ENCODE measurements at places on chromosomes 7 and 10.

DNA sequence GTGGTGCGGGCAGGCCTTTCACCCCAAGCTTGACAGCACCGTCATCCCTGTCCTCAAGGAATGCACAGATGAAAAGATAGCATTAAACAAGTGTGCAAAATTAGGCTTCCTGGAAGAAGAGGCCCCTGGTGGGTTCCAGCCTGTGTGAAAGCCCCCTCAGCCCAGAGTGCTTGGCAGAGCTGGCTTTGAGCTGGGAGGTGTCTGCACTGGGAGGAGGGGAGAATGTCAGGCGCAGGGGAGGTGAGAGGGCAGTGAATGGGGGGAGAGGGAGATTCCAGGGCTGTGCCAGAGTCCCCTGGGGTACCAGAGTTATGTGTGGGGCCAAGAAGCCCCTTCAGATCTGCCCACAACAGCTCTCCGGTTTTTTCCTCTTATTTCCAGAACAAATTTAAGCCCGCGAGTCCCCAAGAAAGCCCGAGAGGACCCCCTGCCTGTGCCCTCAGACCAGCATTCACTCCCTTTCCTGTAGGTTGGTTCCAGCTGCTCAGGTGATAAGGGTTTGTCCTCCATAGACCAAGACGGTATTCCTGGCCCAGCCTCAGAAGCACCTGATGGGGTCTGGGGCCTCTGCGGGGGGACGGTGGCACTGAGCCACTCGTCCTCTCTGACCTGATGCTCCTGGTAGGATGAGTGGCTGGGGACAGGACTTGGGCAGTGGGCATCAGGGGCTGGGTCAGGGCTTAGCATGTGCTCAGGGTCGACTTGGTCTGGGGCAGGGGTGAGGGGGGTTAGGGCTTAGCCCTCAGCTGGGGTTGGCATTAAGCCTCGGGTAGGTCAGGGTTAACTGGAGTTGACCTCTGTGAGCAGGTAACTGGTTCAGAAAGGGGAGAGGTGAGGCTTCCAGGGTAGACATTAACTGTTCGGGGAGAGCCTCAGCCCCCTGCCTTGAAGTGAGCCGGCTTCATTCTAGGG is 43.4 kb downstream of the ADCYAP1R1 start:
- DNase-seq = no peak

DNA sequence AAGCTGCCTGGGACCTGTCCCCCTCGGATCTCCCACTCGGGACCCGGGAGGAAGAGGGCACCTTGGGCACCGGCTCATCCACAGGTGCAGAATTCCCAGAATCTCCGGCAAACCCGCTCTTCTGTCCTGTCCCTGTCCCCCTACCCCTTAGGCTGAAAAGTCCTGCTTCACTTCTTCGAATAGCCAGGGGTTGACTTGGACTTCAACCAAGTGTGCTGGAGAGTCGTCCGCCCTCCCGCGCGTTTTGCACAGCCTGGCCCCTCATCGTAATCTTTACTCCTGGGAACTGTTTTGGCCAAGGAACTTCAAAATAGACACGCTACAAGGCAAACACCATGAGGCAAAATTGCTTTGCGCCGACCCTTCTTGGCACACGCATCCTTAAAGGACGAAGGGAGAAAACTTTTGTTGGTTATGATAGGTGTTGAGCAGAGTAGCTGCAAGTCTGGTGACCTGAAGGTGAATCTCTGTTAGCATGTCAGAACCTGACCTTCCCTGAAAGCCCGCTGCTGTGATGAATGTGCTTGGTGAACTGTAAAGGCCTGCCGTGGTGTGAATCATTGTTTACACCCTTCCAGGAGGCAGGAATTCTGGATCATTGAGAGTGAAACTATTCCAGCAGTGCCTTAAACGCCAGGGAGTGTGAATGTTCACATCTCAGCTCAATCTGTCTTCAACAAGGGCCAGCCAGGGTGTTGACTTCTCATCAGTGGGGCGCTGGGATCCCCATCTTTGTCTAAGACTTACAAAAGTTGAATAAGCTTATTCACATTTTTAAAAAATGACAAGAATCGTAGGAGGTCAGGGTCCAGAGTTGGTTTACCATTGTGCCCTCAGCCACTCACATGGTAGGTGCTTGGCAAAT is 589 bp upstream of the RAPGEF5 start:
- no peak for DNase-seq

DNA sequence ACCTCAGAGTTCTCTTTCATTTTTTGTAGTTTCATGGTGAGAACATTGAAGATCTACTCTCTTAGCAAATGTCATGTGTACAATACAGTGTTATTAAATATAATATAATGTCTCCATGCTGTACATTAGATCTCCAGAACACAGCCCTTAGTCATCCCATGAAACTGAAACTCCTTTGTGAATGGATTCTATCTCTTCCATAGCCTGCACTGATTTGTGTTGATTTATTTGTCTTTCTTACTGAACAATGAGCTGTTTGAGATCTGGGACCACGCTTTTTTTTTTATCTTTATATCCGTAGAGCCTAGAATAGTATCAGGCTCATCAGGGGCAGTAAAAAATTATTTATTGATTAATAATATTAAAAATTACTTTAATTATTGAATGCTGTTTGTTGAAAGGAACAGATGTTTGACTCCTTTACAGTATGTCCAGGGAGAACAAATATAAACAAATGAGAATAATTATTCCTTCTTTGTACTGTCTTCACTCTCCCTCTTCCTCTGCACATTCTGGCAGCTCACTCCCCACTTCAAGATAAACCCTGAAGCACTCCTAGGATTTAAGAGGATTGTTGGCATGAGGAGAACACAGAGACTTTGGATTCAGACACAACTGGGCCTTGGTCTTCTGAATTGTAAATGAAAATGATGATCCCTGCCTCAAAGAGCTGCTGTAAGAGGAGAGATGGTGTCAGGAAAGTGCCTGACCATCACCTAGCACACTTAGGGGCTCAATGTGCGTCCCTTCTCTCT is 81.6 kb upstream of the MSRB2 start:
- no peak for DNase-seq

DNA sequence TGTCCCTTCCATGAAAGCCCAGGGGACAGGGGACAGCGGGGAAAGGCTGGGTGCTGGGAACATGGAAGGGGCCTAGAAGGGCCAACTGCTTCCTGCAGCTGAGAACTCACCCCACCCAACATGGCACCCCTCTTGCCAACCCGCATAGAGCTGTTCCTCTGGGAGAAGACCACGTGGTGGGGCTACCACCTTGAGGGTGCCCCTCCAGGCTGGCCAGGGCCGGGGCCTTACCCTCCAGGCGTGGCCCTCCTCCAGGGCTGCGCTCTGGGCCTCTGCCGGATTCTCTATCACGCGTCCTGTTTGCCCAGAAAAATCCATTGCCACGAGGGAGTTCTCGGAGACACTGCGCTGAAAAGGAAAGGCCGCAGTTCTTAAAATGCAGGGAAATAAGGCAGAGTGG is 39.9 kb upstream of the DDC start:
- DNase-seq = no peak

- peak; percentile 28 for DNase-seq
These were observed 100.9 kb upstream of the TAS2R16 start for GRCh38 chr7:123096434-123096833.

DNA sequence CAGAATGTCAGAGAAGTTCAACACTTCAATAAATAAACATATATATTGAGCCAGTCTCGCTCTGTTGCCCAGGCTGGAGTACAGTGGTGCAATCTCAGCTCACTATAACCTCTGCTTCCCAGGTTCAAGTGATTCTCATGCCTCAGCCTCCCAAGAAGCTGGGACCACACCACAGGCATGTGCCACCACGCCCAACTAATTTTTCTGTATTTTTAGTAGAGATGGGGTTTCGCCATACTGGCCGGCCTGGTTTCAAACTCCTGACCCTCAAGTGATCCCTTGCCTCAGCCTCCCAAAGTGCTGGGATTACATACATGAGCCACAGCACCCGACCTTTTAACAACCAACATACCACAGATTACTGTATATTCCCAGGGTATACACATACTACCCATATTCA is 134.2 kb downstream of the JMJD1C start:
- DNase-seq = no peak

DNA sequence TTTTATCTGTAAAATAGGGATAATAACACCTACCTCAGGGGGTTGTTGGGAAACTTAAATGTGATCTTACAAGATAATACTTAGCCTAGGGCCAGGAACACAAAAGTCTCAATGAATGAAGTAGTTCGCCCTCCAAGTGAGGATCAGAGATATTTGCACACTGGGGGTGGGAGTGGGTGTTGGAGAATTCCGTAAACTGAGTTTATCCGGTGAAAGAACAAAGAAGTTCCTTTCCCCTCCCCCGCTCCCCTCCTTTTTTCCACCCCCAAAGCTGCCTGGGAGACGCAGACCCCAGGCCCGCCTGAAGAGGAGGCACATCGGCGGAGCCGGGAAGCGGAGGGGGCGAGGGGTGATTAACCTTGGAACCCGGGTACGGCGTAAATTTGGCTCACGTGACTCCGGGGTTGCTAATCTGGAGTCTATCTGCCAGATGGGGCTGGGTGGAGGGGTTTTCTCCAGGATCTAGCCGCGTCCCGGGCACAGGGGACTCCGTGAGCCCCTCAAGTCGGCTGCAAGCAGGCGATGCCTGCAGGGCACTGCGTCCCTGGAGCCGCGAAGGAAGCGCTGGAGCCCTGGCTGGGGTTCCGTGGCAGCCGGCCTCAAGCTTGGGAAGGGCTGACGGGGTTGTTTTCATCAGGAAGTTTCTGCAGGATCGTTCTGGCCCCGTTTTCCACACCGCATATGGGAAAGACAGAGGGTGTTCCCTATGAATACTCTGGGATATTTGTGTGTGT is 1.4 kb upstream of the PODXL start:
- no peak for DNase-seq

- no peak for DNase-seq
These were observed 324.7 kb upstream of the AKR1E2 start for GRCh38 chr10:4501306-4501705.

- DNase-seq = no peak
These were observed 14.5 kb downstream of the TTYH3 start for GRCh38 chr7:2646336-2646679.

GRCh38 chr7:47811632-47812380 is 136.5 kb downstream of the PKD1L1 start:
- DNase-seq = no peak

DNA sequence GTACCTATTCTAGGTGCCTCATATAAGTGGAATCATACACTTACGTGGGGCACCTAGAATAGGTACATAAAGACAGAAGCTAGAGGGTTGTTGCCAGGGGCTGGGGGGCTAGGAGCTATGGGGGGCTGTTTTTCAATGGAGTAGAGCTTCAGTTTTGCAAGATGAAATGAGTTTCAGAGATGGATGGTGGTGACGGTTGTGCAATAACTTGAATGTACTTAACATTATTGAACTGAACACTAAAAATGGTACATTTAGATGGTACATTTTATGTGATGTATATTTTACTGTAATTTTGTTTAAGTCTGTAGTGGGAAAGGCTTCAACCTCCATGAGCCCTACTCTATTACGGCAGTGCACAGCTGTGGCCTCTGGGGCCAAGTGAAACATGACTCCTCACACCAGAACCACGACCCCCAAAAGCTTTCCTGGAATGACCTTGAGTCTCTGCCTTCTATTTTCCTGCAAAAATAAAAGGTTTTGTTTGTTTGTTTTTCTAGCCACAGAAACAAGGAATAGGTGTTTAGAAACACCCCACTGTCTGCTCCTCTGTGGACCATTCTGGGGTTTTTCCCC is 147.3 kb upstream of the PLXNA4 start:
- DNase-seq = no peak

DNA sequence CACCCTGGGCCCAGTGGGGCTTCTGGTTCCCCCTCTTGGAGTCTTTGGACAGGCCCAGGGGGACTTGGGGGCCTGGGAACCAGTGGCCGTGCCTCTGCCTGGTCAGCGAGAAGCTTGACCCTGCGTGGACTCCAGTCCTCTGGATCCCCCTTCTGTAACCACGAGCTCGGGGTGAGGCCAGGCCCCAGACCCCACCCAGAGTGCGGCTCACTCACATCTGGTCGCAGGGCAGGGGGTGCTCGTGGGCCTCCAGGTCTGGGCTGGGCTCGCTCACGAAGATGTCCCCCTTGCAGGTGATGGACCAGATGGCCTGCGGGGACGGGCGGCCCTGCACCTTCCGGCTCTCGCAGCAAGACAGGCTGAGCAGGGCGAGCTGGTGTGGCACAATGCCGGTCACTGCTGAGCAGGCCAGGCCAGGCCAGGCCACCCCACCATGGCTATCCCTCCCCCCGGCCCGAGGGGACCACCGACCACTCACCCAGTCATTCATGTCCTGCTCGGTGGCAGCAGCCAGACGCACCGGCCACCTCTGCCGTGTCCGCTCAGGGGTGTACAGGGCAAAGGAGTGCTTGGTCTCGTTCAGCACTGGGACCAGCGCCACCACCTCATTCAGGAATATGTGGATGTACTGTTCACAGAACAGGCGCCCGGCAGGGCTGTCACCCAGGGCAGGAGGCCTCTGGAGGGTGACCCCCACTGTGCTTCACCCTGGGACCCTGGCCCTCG is 19.7 kb downstream of the BHLHA15 start:
- no peak for DNase-seq

DNA sequence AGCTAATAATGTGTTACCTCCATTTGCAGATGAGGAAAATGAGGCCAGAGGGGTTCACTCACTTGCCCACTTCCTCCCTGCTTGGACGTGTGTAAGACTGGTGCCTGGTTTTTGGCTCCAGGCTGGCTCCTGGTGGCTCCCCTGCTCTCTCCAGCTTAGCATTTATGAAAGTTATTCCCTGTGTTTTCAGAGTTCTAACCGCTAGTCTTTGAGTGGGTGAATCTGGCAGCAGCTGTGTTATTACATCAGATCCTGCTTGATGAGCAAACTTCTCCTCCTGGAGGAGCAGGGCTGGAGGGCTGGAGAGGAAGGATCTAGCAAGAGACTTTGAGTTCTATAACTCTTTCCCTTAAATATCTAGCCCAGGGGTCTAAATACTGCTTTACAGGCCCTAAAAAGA is 80.9 kb upstream of the AGBL3 start:
- DNase-seq = no peak

DNA sequence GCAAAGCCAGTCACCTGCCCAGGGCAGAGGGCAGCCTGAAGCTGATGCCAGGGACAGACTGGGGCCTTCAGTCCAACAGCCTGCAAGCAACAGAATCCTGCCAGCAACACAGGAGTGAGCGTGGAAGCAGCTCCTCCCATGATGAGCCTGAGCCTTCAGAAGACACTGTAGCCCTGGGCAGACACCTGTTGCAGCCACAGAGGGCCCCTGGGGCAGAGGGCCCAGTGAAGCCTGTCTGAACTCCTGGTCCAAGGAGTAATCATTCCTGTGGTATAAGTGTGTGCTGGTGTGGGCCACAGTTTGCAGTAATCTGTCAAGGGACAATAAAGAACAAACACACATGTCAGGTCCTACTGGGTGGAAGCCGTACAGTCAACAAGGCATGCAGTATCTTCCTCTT is 2.9 kb upstream of the PFKP start:
- DNase-seq = no peak

DNA sequence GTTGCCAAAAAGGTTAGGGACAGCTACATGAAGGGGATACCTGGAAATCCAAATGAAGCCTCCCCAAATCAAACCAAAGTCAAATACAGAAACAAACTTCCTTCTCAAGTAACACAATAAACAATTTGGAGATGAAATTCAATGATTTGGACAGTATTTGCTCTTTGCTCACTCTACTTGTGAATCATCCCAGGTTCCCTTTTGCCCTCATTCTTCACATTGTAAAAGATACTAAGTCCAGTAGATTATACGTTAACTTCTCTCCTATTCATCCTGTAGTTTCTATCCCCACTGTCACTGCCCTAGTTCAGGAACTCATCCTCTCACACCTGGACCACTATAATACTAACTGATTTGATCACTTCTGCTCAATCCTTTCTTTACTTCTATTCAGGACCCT is 28.3 kb downstream of the FZD1 start:
- no peak for DNase-seq

GRCh38 chr10:35642035-35642792 is at the start of gene FZD8:
FZD8 (minus strand) TSS chr10:35642296; CDS start chr10:35641429, 867 bp downstream.
- DNase-seq = peak; percentile 78

GRCh38 chr7:7375538-7375937 is 160.1 kb downstream of the COL28A1 start:
- DNase-seq = no peak

Data from NCI-H1694 (cell line).